ENCODE measurements at places on chromosomes 12 and 14.

DNA sequence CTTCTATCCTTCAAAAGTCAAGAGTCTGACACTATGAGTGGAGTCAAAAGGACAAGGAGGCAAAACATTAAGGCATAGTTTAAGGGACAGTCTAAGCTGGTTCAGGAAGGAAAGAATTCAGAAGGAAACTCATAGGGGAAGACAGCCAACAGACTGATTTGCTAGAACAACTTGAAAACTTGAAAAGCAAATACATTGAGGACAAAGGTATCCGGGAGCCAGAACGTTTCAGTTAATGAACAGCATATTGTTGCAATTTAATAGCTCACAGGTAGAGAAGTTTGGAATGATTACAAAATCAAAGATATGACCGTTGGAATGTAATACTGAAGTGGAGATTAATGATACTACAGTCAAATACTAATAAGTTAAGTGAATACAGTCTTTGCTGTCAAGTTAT is 312.8 kb upstream of the RPL10L start:
- DNase-seq: no peak

GRCh38 chr12:28089338-28089737 is 100.9 kb upstream of the CCDC91 start:
- DNase-seq: no peak

- DNase-seq: no peak
These were observed 1206.0 kb upstream of the FLRT2 start for GRCh38 chr14:84323978-84324377.

DNA sequence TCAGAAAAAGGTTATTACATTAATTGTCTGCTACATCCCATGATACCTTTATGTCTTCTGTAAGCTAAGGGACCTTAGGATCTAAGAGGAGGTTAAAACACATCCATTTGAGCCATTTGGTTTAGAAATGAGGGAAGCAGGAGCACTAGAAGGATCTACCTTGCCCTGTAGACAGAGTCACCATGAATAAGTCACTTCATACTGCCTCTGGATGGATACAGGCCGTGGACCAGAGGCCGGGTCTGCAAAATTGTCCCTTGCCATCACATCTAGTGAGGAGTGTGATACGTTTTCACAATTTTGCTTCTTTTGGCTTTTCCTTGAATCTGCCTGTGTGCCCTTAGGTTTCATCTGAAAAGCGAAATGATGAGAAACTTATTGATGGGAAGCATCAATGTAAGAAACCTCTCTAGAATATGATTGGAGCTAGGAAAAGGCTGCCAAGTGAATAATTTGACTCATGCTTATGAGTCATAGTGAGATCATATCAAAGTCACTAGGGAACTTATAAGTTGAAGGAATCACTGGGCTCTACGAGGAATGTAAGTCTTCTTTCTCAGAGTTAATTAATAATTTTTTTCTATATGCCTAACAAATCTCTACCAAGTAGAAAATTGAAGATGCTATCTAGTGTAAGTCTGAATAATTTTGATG is 10.8 kb downstream of the GLRX5 start:
- DNase-seq: no peak

DNA sequence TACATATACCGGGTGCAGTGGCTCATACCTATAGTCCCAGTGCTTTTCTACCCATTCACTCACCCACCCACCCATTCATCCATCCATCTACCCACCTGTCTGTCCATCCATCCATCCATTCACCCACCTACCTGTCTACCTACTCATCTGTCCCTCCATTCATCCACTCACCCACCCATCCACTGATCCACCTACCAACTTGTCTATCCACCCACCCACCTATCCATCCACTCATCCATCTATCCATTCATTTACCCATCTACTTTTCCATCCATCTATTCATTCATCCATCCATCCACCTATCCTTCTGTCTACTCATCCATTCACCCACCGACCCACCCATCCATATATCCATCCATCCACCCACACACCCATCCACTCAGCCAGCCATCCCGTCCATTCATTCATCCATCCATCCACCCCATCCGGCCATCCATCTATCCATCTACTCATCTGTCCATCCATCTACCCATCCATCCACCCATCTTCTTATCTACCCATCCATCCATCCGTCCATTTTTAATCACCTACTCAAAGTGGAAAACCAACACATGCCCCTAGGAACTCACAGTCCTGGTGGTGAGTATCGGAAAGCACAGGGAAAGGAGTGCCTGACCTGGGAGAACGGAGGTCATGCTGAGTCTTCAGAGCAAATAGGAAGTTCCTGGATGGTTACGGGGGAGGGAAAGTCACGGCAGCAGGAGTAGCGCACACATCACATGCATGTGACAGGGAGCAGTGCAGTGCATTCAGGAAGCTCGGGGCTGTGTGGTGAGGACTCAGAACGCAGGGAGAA is 20.0 kb downstream of the DDX51 start:
- no peak for DNase-seq

All from tibial nerve (tissue), 4 donors.